ENCODE measurements at places on chromosomes 6 and 20. TPM values are rescaled to one million over a fixed set of nuclear protein-coding genes. Genes with fewer than 3 reads are reported as not detected.

- DNase-seq: no peak
Observed at GRCh38 chr6:72401865-72402264, 220.0 kb upstream of the KCNQ5 start.

- DNase-seq: peak; percentile 93
Observed at GRCh38 chr6:48080227-48081009, 30.6 kb downstream of the PTCHD4 start.

GRCh38 chr6:143569040-143569439 is 57.5 kb upstream of the FUCA2 start:
- no peak for DNase-seq

- DNase-seq: peak; percentile 85
Observed at GRCh38 chr6:14286144-14286543, 168.6 kb downstream of the CD83 start.

- DNase-seq: no peak
Observed at GRCh38 chr6:27138837-27139755, 108.4 kb upstream of the PRSS16 start.

DNA sequence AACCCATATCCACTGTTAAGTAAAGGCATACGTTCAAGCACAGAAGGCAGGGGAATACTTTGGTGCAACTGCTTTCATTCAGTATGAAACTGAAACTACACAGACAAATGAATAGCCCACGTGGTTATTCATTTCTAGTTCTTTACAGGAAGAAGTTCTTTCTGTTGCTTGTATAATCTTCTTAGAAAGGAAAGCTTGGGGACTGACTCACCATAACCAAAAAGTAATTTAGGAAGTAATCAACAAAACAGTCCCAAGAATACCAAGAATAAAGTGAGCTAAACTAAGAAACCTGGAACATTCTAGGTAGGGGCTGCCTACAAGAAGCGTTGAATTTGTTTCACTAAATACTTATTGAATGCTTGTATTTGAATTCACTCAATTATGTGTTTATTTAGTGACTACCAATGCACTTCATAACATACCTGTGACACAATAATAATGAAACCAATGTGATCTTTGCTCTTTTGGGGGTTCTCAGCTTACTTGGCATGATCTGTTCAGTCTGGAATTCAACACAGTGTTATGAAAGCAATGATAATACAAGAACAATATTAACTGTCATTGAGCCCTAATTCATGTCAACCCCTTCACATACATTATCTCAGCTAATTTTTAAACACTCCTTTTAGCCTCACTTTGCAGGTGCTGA is 25.1 kb upstream of the KIAA0408 start:
- peak; percentile 75 for DNase-seq

- no peak for DNase-seq
Observed at GRCh38 chr20:54323227-54323734, 115.4 kb downstream of the PFDN4 start.

- peak; percentile 94 for DNase-seq
Observed at GRCh38 chr6:85404564-85405174, 45.2 kb upstream of the NT5E start.

DNA sequence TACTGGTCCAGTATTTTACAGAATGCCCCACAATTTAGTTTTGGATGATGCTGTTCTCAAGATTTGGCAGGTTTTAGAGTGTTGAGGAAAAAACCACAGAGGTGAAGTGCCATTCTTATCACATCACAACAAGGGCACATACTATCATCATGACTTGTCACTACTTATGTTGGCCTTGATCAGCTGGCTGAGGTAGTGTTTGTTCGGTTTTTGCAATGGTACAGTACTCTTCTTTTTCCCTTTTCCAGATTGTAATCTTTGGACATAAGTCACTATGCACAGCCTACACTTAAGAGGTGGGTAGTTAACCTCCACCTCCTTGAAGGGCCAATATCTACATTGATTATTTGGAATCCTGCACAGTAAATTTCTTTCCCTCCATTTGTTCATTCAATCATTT is 8.8 kb downstream of the TENT5A start:
- no peak for DNase-seq

- DNase-seq: no peak
Observed at GRCh38 chr6:100455230-100456124, 9.2 kb downstream of the SIM1 start.

ZBTB12 gene
- total RNA-seq: 8.6 TPM

- peak; percentile 58 for DNase-seq
Observed at GRCh38 chr20:31822421-31823330, 3.5 kb downstream of the MYLK2 start.

CRISP2 gene
- not detected for total RNA-seq
